ENCODE measurements at places on chromosomes 3 and 15. TPM values are rescaled to one million over a fixed set of nuclear protein-coding genes. Genes with fewer than 3 reads are reported as not detected.

GOLGA8J gene
- total RNA-seq: not detected

DNA sequence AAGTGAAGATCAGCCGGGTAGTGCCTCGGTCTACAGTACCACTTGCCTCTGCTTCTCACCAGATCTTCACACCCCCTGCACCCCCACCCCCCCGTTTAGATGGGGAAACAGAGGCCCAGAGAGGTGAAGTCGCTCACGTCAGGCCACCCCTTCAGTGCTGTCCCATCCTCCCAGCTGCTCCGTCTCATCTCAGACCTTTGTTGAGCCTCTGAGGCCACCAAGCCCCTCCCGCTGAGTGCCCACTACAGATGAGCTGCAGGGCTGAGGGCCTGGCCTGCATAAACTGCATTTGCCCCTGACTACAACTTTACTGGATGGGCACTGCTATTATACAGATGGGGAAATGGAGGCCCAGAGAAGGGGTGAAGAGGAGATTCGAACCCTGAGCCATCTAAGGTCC is 35.8 kb downstream of the ADAMTS7 start:
- DNase-seq: no peak

DNA sequence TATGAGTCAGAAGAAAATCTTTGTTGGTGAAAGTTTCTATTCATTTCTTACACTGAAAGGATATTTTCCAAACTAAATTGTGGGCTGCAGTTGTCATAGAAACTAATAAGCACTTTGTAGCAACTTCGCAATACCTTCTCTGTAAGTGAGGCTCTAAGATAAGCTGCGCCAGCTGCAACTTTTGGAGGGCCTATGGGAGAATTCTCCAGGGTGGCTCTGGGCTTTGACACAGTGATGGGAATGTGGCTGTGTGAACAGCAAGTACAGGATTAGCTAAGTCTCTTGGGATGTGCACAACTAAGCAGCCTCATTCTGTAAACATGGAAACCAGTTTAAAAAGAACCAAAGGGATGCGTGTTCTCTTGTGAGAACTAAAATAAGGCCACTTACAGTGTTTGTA is 124.6 kb upstream of the SGO1 start:
- no peak for DNase-seq

DNA sequence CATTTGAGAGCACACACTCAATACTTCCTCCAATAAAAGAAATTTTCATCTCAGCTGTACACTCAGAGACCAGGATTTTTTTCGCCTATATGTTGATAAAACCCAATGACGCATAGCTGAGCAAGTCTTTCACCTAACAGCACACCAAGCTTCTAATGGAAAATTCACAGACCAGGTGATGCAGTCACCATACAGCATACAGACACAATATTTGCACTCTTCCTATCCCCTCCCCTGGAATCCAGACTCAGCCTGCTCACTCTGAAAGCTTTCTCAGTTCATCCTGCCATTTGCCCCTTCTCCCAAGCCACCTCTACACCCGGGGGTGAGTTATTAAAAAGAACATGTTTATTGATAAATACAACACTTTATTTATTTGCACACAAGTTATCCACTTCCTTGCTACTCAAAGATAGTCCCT is 1.7 kb downstream of the TBC1D5 start:
- DNase-seq: peak; percentile 67

PAQR9 gene
- not detected for total RNA-seq

GRCh38 chr3:133413161-133414020 is 13.5 kb downstream of the BFSP2 start:
- DNase-seq: no peak

GRCh38 chr15:77852241-77853007 is 219.7 kb upstream of the LINGO1 start:
- no peak for DNase-seq

SPSB4 gene
- total RNA-seq: not detected

DNA sequence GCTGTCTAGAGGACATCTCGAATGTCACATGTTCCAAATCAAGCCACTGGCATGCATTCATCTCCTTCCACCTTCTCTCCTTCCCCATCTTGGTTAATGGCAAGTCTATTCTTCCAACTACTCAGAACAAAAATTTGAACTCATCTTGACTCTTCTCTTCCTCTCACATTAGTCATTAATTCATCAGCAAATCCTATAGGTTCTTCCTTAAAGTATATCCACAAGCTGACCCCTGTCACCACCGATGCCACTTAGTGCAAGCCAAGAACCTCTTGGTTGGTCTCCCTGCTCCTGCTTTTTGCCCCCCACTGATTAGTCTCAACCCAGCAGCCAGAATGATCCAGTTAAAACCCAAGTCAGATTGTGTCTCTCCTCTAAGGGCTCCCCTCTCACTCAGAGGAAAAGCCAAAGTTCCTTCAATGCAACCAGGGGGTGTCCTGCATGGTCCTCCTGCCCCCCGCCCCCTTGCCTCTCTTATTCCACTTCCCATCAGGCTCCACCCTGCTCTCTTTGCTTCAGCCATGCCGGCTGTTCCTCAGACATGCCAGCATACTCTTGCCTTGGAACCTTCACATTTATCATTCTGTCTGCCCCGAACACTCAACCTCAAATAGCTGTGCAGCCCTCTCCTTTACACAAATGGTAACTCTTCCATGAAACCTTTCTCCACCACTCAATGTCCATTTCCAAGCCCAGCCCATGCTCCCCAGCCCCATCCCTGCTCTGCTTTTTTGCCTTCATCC is 1.0 kb upstream of the GALNT15 start:
- DNase-seq: no peak

DNA sequence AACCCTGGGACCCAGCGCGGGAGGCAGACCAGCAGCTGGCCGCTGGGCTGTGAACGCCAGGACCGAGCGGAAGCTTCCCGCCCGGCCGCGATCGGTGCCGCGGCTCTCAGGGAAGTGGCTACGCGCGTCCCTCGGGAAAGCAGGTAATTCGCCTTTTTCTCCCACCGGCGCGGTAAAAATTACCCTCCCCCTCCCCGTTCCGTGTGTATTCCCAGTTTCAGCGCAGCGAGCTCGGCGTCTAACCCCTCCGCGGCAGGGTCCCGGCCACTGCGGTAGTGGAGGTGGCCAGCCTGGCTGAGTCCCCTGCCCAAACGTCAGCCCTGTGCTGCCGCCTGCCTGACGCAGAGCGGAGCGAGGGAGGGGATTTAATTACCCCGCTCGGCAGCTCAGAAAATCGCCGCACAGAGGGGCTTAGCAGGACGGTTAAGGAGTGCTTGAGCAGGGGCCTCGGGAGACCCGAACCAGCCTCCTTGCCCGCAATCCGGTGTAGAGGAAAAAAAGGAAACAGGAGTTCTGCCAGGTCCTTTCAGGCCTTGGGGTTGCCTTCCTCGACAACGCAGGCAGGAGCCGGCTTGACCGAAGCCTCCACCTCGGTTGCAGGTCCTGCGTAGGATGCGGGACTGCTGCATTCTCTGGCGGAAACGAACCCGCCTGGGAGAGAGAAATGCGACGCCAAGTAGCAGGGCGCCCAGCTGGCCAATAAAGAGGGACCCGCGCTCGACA is 2.9 kb downstream of the GATA2 start:
- DNase-seq: no peak

Data from OCI-LY7 (cell line).